ENCODE measurements at places on chromosomes 1 and 21.

- no peak for DNase-seq
These were observed at the start of gene TMEM54 for GRCh38 chr1:32900956-32901822. Gene TMEM54 (minus strand): TSS chr1:32901389. CDS start chr1:32901238, 151 bp downstream.

DNA sequence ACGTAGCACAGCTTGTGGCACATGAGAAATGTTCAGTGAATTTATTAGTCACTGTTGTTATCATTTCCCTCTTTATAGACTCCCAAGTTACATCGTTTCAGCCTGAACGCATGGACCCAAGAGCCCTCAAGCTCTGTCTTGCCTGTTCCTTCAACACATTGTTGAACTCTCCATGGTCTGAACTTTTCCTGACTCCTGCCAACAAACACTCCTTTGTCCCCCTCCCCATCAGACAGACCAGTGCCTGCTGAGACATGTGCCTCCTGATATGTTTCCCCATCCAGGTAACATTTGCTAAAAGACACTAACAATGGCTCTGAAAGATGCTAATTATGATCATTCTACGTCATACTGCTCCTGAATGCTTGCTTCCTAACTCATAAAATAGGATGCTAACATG lies 108.7 kb upstream of the NFIA start:
- no peak for DNase-seq

DNA sequence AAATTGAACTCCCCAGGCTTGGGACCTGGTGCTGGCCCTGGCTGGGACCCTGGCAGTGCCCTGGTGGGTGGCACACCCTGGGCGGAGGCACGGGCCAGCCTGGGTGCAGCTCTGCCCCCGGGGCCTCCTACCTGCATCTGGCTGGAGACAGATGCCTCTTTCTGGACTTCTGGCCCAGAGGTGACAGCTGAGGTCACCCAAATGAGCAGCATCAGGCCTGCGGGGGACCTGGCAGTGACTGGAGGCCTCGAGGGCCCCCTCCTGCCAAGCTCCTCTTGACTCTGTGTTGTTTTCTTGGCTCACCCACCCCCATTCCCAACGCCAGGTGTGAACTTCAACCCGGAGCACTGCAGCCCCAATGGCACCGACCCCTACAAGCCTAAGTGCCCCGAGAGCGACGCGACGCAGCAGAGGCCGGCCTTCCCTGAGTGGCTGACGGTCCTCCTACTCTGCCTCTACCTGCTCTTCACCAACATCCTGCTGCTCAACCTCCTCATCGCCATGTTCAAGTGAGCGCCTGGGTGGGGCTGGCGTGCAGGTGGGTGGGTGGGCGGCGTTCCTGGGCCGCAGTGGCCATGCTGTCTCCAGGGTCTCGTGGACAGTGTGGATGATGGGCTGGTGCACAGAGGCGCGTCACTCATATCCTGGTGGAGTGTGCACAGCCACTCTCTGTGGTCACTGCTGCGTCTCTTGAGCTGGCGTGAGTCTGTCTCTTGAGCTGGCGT lies 41.6 kb upstream of the LRRC3 start:
- DNase-seq = no peak

GRCh38 chr1:12344596-12345349 lies 114.9 kb downstream of the VPS13D start:
- DNase-seq = no peak

DNA sequence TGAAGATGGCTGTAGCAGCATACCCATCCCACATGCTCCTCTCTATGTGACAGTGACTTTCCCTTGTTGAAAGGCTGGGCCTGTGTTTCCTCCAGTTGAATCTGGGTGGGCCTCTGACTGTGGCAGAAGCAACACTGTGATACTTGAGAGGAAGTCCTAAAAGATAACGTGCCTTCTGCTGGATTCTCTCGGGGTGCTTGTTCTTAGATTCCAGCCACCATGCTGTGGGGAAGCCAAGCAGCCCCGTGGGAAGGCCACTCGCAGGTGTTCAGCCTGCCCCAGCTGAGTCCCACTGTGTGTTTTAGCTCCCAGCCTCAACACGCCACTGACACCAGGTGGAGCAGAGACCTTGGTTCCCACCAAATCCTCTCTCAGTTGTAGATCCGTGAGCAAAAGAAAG lies 31.5 kb downstream of the TRAPPC10 start:
- DNase-seq = no peak

- DNase-seq = no peak
These were observed 198.2 kb upstream of the LMO4 start for GRCh38 chr1:87130438-87130837.

- DNase-seq = no peak
These were observed 5.7 kb downstream of the TPM3 start for GRCh38 chr1:154186177-154186576.

- DNase-seq = no peak
These were observed 146.2 kb downstream of the PLPP3 start for GRCh38 chr1:56433056-56433577.

- no peak for DNase-seq
These were observed 141.1 kb downstream of the DISP1 start for GRCh38 chr1:222955964-222956363.

DNA sequence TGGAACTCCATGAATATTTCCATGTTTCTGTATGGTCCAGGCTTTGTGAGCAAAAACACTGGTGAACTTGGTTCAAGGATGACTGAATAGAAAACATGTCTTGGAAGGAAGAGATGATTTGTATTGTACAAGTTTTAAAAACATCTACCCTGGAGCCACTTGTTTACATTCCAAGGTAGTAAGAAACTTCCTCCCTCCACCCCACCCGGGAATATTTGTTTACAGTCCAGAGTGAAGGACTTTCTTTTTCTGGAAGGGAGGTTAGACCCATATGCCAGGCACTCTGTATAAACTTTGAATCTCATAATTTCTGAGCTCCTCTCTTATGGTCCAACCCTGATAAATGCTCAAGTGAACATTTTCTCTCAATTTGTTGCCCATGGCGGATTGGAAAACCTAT lies 323.3 kb upstream of the LYPLAL1 start:
- no peak for DNase-seq

DNA sequence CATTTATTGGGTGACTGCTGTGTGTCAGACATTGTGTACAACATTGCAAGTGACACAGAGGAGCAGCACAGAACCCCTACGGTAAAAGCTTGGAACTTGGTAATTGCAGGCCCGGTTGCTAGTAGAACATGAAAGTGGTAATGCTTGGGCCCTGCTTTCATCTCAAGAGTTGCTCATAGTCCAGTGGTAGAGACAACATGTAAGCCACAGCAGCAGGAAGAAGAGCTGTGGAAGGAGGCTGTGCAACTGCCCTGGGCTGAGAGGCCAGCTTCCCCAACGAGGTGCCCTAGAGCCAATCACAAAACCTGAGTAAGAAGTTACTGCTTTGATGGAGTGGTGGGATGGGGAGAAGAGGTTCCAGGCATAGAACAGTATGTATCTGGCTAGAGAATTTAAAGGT lies 18.4 kb downstream of the CNIH4 start:
- DNase-seq = no peak

GRCh38 chr1:221839321-221839720 lies 97.4 kb upstream of the DUSP10 start:
- no peak for DNase-seq

- DNase-seq = no peak
These were observed 251.9 kb downstream of the DPYD start for GRCh38 chr1:97668945-97669344.

DNA sequence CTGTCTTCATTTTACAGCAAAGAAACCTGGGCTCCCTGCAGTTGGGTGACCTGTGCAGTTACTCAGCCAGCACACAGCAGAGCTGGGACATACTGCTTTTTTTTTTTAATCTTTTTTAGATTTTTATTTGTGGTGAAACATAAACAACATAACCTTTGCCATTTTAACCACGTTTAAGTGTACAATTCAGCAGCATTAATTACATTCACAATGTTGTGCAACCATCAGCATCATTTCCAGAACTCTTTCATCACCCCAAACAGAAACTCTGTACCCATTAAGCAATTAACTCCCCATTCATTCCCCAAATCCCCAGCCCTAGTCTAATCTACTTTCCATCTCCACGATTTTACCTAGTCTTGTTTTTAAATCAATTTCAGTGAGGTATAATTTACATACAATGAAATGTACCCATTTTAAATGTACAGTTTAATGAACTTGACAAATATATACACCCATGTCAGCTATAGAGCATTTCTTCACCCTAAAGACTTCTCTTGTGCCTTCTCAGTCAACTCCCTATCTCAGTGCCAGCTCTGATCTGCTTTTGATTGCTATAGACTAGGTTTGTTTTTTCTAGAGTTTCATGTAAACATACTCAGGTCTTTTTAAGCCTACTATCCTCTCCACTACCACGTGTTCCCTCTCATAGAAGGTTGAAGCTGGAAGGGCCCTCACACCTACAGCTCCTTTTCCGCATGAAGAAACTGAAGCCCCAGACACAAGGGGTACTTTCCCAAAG lies 37.8 kb upstream of the C8B start:
- DNase-seq = no peak
